ENCODE measurements at places on chromosomes 6 and 20.

DNA sequence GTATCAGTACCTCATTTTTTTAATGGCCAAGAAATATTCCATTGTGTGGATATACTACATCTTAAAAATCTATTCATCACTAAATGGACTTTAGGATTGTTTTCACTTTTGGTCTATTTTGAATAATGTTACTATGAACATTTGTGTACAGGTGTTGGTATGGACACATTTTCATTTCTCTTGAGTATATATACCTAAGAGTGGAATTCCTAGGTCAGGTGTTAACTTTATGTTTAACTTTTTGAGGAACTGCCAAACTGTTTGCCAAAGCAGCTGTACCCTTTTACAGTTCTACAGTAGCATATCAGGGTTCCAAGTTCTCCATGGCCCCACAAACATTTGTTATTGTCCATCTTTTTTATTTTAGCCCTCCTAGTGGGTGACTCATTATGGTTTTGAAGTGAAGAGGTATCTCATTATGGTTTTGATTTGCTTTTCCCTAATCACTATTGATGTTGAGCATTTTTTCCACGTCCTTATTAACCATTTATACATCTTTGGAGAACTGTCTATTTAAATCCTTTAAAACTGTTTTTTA, 28.2 kb downstream of the DSTN start:
- no peak for DNase-seq

DNA sequence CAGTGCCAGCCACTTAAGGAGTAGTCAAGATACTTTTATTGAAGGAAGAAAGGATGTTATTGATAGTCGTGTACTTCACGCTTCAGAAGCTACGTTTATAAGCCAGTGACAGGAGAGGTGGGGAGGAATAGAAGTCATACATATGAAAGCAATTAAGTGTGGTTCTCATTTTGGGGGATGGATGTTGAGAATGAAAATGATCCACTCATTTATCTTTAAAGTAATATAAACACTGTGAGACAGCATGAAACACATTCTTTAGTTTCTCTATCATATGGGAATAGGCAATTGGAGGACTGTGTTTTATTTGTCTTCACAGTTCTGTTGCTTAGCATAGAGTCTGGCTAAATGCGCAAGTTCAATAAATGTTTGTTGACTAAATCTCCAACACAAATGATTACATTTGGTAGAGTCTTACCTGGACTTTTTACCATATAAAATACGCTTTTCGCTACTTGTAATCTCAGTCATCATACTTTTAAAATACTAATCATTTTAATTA, 35.2 kb downstream of the AK9 start:
- no peak for DNase-seq

- DNase-seq: no peak
Measured at GRCh38 chr6:39217177-39217864, 12.0 kb downstream of the KCNK5 start.

DNA sequence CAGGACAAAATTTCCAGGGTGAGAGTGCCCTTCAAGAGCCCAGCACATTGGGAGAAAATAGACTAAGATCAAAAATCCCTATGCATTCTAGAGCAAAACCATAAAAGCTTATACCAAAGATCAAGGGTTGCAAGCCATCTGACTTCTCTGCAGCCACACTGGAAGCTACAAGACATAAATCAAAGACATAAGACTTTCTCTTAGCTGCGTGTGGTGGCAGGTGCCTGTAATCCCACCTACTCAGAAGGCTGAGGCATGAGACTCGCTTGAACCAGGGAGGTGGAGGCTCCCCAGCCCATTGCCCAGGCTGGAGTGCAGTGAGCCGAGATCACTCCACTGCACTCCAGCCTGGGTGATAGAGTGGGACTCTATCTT, 91.9 kb upstream of the NXT1 start:
- DNase-seq: no peak

Data from muscle of back (tissue), 13 donors.